Femur (tissue), 1 donor: ENCODE measurements at places on chromosomes 11 and 22.

DNA sequence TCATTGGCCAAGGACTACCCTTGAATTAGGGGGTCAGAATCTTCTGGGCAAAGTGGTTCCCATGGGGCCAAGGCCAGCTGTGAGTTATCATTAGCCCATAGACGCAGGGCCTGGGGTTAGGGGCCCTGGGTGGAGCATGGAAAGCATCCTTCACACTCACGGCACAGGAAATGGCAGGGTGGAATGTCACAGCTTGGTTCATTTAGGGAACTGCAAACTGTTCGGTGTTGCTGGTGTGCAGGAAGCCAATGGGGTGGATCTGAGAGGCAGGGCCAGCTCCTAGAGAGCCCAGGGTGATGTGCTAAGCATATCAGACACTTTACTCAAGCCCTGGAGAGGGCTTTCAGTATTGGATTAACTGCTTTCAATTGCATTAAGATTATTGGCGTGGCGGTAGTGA is 42.9 kb downstream of the TECTA start:
- no peak for DNase-seq

DNA sequence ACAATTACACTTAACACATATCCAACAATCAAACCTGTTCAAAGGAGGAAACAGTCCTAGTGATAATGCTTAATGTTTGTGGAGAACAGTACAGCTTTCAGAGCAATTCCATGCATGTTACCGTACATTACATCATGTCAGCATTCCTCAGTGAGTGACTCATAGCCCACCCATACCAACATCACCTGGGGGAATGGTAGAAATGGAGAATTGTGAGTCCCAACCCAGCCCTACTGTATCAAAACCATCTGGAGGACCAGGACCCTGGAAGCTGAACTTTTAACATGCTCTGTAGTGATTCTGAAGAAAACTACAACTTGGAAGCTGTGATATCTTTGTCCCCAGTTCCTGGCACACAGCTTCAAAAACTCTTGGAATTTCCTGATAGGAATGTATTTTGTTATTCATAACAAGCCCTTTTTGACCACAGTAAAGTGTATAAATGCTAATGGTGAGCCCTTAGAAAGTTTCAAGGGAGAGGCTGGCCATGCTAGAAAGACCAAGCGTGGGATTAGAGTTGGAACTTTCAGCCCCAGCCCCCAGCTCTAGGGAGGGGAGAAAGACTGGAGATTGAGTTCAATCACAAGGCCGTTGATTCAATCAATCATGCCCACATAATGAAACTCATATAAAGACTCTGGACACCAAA is 301.1 kb downstream of the BUD13 start:
- DNase-seq, result no peak

DNA sequence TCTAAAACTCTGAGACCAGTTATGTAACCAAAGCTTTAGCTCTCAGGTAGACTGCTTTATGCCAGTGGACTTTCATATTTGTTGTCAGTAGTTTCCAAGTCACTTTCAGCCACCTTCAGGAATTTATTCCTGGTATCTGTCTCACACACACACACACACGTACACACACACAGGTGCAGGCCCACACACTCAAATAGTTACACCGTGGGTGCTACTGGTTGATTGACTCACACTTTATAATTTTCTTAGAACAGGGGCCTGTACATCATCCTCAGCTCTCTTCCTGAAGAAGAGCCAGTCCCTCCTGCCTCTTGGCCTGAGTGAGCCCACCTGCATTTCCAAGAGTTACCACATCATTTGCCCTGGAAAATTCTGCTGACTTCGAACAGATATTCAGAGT is 555.2 kb downstream of the SOX6 start:
- DNase-seq, result no peak

- DNase-seq, result no peak
Measured at GRCh38 chr11:86668929-86669328, 3.5 kb downstream of the ME3 start.

GRCh38 chr22:45888221-45889092 is 88.5 kb downstream of the WNT7B start:
- peak; percentile 16 for DNase-seq

GRCh38 chr11:84564180-84564866 is 1062.8 kb downstream of the DLG2 start:
- no peak for DNase-seq

GRCh38 chr22:40436505-40437431 is 66.4 kb downstream of the SGSM3 start:
- no peak for DNase-seq

DNA sequence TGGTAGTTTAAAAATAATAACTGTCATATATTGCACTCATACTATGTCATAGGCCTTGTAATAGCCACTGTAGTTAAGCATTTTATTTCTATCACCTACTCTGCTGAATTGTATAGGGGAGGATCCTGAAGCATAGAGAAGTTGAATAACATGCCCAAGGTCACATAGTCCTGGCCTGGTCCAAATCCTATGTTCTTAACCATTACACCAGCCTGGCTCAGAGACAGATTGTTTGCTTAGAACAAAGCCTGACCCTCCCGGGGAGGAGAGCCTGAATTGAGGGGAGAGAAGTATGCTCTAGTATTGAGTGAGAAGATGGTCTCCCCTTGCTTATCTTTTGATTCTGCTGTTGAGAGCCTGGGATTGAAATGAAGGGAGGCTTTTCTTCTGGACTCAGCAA is 2.2 kb downstream of the NEU3 start:
- DNase-seq, result no peak

DNA sequence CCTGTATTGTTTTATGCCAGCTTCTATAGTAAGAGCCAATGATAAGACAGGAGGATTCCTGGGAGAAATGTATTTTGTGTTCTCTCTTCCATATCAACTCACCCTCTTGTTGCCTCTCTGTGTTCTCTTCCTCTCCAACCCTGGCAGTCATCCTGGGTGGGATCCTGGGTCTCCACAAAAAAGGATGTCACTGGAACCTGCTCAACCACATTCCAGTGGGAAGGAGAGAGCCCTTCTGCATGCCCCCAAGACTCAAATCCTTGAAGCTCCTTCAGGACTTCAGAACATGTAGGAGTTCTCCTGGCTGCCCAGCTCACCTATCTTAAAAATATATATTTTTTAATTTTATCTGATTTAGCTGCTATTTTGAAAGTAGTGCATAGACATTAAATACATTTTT is 26.1 kb downstream of the APOL6 start:
- DNase-seq, result no peak

DNA sequence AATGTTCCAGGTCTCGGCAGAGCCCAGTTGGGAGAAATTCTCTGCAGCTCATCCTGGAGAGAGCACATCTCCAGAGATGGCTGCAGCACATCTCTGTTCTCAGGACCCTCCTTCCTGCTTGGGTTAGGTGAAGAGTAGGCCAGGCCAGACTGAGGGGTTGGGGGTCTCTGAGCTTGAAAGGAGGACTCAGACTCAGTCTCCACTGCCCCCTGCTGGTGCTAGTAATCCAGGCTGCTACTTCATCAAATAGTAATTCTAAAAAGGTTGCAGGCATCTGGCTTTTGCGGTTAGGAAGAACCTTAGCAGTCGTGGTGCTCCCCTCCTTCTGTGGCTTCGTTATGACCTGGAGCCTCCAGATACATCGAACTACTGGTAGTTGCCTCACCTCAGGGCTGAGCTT is 9.7 kb downstream of the TUB start:
- DNase-seq, result no peak

- peak; percentile 34 for DNase-seq
Measured at GRCh38 chr11:623999-624704, 603 bp downstream of the CDHR5 start.

DNA sequence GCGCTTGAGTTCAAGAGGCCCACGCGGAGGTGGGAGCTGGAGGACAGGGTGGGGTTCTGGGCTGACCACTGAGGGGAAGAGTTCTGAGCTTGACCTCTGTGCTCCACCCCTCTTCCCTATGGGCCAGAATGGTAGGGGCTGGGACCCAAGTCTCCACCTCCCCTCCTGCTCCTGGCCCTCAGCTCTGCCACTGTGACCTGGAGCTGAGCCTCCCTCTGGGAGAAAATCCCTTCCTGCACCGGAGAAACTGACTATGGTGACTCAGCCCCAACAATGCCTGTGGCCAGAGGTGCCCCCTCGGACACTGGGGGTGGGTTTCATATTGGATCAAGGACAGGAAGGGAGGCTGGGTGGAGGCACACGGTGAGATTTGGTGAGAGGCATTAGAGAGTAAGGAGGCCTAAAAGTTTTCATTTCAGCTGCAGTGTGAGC is 23.0 kb downstream of the RELT start:
- DNase-seq, result peak; percentile 35

- no peak for DNase-seq
Measured at GRCh38 chr11:14420223-14420622, 61.2 kb upstream of the RRAS2 start.

- DNase-seq, result no peak
Measured at GRCh38 chr11:109490953-109491635, 69.1 kb downstream of the C11orf87 start.

DNA sequence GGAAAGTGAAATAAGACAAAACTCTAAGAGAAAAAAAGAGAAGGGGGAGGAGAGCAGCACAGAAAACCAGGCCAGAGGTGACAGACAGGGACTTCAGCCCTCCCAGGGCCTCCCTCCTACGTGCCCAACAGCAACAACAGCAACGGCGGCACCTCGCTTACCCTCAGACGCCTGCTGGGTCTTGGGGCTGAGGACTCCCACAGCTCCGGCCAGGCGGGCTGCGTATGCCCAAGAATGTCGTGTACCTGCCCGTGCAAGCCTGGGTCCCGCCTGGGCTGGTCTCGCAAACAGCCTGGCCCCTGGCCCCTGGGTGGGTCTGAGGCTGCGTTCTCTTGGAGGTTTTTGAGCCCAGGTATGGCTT is 30.5 kb downstream of the ARAP1 start:
- DNase-seq, result no peak

GRCh38 chr22:23856721-23857605 is 712 bp upstream of the SLC2A11 start:
- DNase-seq, result peak; percentile 69

DNA sequence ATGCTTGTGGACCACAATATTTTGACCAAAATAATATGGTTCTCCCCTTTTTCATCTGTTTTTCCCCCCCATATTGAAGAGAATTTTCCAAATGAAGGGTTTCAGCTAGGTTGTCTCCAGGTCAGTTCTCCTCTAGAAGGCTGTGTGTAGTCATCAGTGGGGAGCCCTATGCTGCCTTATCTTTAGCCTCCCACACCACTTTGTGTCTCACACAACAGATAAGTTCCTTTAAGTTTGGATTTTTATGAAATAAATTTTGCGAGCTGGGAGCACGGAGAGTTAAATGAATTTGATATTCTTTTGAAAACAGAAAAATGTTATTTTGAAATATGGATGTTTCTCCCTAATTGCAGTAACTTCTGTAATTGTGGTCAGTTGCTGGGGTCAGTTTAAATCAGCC is 28.9 kb downstream of the PAX6 start:
- DNase-seq, result no peak

DNA sequence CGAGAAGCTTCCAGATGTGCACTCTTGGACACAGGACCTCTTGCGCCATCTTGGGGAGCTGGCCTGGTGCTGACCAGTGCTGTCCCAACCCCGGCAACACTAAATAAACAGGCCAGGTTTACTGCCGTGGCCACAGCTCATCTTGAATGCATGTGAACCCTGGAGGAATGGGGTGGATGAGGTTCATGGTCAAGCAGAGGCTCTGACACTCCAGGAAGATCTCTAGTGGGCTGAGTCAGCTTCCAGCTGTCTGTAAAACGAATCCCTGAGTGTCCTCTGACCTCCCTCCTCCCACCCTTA is 51.8 kb downstream of the ALX4 start:
- no peak for DNase-seq

- DNase-seq, result peak; percentile 53
Measured at GRCh38 chr11:119169282-119169719, 776 bp downstream of the NLRX1 start.

- no peak for DNase-seq
Measured at GRCh38 chr11:21110415-21110814, 441.0 kb downstream of the NELL1 start.

GRCh38 chr11:121250843-121251242 is 41.7 kb upstream of the SC5D start:
- DNase-seq, result no peak

- DNase-seq, result no peak
Measured at GRCh38 chr11:22730319-22730718, 63.9 kb downstream of the GAS2 start.

DNA sequence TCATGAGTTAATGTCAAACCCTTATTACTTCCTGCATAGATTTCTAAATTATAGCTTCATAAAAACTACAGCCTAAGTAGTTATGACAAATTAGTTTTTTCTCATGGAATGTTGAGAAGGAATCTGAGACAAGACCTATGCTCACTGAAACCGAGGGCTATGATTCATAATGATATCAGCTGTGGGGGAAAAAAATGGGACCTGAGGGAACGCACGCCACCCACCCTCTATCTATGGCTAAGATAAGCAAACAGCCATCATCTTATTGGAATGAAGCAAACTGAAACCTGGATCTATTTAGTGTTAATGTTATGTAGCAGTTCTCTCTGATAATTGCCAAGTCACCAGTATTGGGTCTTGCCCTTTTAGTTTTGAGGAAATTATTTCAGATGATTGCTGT is 906.9 kb upstream of the RAG2 start:
- DNase-seq, result no peak
